ENCODE measurements at places on chromosomes 13 and 19.

DNA sequence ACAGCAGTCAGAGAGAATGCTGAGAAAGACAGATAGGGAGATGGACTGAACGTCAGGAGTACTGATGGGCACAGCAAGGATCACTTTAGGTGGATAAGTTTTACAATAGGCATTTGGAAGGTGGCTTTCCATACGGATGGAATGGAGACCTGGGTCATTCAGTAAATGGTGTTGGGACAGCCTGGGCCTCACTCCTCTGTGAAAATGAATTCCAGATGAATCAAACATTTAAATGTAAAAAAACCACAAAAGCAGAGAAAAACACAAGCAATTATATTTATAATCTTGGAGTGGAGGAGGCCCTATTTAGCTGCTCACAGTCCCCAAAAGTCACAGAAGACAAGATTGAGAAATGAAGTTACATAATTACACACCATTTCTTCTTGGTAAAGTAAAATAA, 4.7 kb downstream of the IL17D start:
- no peak for DNase-seq

- DNase-seq = no peak
Measured at GRCh38 chr13:105491345-105491744, 1044.1 kb downstream of the EFNB2 start.

DNA sequence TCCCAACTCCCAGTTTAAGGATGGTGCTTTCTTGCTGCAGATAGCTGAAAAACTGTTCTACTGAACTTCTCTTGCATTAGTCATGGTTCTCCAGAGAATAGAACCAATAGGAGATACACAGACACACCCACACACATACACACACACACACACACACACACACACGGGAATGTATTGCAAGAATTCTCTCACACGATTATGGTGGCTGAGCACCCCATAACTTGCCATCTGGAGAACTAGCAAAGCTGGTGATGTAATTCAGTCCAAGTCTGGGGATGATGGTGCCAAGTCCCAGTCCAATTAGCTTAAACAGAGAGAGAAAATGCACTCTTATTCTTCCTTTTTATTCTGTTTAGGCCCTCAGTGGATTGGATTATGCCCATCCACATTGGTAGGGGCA, 643.9 kb downstream of the DIAPH3 start:
- no peak for DNase-seq

DNA sequence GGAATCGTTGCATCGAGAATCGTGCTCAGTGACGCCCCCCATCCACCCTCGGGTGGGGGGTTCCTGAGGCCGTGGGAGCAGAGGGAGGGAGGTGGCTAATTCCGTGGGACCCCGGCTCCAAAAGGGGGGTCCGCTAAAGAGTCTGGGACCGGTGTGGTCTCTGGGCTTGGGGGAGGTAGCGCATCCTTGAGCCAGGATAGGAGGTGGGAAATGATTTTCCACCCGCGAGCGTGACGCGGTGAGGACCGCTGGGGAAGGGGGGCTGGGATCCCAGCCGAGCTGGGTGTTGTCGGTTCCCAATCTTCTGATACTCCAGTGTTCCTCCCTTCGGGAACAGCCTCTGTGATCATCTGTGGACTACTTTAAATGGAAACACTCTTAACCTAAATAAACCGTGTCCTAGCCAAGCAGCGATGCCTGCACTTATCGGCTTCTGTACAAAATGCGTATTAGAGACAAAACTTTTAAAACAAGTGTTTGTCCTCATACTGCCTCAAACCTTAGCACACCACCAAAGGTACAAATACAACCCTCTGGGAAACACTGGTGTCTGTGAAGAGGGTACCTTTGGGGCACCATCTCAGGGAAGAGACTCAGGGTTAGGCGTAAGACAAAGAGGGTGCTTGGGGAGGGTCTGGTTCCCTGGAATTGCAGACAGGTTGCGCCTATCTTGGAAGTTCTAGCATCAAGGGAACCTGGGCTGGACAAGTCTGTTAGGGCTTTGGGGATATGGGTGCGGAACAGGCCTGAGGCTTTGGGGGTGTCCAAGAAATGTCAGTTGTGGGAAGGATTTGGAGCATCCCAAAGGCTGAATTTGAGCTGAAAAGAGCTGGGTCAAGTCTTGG, 16.0 kb downstream of the KCNC3 start:
- no peak for DNase-seq

- no peak for DNase-seq
Measured at GRCh38 chr13:39521701-39522100, 81.3 kb downstream of the LHFPL6 start.

- no peak for DNase-seq
Measured at GRCh38 chr19:3809881-3810707, 23.9 kb upstream of the MATK start.

DNA sequence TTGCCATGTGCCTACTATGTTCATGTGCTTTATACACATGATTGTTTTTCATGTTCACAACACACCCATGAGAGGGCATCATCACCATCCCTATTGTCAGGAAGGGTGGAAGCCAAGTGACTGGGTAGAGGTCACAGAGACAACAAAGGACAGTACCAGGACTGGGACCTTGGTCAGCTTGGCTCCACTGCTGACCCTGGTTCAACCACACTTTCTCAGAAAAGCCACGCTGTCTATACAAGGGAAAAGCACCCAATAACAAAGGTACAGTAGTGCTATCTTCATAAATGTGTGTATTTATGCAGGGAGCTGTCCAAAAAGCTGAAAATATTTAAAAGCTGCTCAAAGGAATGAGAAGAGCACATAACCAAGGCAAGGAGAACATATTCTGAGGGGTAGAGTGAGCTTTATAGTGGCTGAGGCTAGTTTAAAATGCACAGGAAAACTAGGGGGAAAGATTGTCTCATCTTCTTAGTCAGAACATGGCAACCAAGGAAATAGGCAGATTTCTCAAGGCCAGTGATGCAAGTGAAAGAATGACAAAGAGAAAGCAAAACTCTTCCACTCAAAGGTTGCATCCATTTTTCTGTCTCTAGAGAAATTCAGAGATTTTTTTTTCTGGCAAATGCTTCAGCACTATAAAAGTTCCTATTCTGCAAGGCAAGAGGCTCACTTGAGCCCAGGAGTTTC, 415.0 kb downstream of the FOXO1 start:
- DNase-seq = no peak

DNA sequence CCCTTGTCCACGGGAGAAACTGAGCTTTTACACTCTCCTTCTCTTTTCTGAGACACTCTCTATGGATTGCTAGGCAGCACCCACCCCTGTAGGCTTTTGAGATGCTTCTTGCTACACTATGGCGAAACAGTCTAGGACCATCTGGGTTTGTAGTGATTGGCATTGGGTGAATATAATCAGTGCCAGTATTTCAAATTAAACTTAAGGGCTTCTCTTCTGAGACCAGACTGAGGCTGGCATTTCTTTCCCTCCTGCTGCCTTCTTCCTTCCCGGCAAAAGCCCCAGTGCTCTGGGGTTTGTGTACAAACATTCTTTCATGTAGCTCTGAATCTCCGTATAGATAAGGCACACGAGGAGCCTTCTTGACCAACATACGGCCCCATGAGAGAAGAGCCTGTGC, 276.7 kb downstream of the SLC7A1 start:
- no peak for DNase-seq

DNA sequence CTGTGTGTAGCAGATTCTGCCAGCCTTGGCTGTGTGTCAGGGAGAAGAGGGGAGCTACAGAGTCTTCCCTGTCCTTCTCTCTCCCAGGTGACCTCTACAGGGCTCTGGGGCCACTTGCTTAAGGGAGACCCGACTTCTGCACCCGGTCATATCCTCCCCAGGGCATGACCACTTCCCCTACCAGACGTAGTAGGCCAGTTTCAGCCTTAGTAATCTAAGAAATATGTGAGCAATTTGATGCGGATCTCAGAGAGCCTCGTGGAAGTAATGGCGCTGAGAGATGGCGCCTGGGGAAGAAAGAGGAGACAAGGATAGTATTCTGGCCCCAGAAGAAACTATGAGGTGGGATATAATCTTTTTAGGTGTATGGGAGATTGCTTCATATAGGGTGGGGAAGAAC, 41.9 kb downstream of the NFIX start:
- no peak for DNase-seq

DNA sequence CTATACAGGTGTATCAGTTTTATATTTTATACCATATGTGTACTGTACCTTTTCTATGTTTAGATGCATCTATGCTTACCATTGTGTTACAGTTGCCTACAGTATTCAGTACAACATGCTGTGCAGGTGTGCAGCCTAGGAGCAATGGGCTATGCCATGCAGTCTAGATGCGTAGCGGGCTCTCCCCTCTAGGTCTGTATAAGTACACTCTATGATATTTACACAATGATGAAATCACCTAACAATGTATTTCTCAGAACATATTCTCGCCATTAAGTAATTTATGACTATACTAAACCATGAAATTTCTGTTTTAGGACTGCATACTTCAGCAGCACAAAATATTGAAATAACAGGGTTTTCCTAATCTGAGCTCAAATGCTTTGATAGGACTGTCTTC, 179.6 kb downstream of the RFC3 start:
- no peak for DNase-seq

DNA sequence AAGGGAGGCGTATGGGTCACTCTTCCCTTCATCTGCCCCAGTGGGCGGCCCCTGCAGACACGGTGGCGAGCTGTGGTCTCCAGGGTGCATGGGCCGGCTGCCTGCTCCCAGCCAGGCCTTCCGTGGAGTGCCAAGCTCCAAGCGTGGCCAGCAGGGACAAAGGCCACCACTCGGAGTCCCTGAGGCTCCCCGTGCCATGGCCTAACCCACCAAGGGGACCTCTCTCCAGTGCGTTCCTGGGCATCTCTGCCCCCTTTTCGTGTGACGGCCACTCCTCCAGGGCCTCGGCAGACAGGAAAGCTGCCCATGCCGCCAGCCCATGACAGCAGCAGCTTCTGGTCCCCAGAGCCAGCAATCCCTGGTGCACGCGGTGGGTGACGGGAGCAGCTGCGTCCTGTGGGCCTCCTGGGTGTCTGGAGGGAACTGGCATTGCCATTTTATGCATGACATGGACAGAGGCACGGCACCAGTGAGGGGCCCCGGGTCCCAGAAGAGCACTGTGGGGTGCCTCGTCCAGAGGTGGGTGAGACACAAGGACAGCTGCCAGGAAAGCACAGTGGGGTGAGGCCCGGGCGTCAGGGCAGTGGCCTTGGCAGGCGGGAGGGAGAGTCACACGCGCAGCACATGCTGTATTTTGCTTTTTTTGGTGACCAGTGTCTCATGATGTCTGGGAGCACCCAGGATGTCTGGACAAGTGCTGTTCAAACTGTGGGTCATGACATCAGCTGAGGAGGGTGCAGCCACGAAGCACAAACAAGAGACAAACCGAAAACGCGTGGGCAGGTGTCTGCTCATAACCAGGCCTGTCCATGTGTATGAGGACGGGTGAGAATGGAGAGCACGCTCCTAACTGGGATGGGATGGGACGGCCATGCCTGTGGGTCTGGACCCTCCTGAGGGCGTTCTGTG, 32.3 kb downstream of the CEBPG start:
- DNase-seq = no peak

DNA sequence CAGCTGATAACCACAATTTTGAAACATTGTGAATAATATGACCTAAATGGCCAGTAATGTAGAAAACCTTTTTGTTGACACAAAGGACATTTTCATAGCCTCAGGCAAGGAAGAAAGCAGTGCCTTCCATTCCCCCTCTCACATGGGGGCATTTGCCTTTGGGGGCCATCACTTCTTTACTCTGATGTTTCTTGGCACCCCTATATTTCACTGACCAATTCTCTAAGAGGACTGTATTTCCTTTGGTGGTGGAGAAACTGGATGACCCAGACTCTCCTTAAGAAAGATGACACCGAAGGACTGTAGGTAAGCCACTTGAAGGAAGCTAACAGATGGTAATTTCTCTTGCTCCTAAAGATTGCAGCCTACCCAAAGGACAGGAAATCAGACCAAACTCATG, 254.6 kb downstream of the DCLK1 start:
- no peak for DNase-seq

- no peak for DNase-seq
Measured at GRCh38 chr13:85725433-85725832, 73.8 kb downstream of the SLITRK6 start.

GRCh38 chr19:1560286-1560882, 7.7 kb downstream of the MEX3D start:
- no peak for DNase-seq

GRCh38 chr13:46374710-46375109, 12.3 kb downstream of the RUBCNL start:
- no peak for DNase-seq
